Stimulated activated CD8-positive, alpha-beta memory T cell treated with anti-CD3 and anti-CD28 coated beads, Interleukin-15, amount 100 ng/mL, for 24 hours (primary cell): ENCODE measurements at places on chromosomes 12 and 14.

DNA sequence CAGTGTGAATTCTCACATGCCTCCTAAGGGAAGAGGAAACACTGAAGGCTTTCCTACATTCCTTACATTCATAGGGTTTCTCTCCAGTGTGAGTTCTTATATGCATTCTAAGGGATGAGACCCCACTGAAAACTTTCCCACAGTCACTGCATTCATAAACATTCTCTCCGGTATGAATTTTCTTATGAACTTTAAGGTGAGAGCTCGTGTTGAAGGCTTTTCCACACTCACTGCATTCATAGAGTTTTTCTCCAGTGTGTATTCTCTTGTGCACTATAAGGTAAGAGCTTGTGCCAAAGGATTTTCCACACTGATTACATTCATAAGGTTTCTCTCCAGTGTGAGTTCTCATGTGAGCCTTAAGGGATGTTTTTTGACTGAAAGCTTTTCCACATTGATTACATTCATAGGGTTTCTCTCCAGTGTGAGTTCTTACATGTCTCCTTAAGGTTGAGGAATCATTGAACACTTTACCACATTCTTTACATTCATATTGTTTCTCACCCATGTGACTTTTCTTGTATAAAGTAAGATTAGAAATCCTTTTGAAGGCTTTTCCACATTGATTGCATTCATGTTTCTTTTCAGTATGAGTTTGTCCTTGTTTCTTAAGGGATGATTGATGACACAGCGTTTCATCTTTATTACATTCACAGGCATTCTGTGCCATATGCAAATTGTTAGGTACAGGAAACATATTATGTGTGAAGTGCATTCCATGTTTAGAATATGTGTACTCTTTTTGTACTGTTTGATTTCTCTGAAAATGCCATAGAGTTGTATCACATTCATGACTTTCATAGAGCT lies 9.5 kb downstream of the ZNF891 start:
- no peak for DNase-seq

DNA sequence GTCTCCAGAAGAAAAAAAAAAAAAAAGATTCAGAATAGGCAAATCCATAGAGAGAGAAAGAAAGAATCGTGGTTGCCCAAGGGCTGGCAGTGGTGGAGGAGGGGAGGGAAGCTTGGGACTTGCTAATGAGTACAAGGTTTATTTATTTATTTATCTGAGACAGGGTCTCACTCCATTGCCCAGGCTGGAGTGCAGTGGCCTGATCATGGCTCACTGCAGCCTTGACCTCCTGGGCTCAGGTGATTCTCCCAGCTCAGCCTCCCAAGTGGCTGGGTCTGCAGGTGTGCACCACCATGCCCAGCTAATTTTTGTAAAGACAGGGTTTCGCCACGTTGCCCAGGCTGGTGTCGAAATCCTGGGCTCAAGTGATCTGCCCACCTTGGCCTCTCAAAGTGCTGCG lies 9.7 kb upstream of the TNFRSF1A start:
- no peak for DNase-seq

GRCh38 chr14:68661226-68662225 lies 131.3 kb downstream of the ZFP36L1 start:
- DNase-seq = no peak

DNA sequence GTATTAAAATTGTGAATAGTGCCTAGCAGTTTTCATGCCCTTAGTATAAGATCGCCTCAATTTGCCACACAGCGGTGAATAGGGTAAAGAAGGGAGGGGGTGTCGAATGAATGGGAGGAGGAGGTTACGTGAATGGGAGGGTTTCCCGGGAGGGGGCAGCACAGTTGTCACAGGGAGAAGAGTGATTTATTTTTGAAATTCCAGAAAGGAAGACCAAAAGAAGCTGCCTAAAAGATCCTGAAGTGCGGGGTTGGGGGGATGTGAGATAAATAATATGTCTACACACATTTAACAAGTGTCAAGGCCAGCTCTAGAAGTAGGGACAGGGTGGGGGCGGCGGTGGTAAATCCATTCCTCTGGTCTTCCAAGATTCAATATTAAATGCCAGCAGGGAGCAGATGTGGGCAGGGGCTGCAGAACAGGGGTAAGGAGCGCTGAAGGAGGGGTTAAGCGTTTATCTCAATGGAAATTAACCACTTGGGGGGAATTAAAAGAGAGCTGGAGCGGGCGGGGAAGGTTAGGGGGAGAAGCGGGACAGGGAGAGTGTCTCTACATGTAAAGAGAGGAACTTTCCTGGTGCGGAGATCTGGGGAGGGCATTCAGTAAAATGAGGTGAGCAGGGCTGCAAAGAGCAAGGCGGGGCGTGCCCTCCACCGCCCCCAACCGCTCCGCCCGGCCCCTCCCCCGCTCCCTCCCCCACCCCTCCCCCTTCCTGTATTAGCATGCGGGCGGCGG lies 867 bp downstream of the C12orf42 start:
- no peak for DNase-seq

GRCh38 chr14:91722386-91722785 lies 9.5 kb downstream of the CATSPERB start:
- no peak for DNase-seq

GRCh38 chr12:26122681-26123481 lies 2.0 kb downstream of the BHLHE41 start:
- no peak for DNase-seq

GRCh38 chr12:68587448-68587873 lies 23.2 kb upstream of the RAP1B start:
- DNase-seq = no peak

- no peak for DNase-seq
These were observed 122.0 kb upstream of the EGLN3 start for GRCh38 chr14:34072921-34073320.

- no peak for DNase-seq
These were observed 40.8 kb downstream of the ANO6 start for GRCh38 chr12:45256721-45257120.

- no peak for DNase-seq
These were observed 547 bp downstream of the ZNF140 start for GRCh38 chr12:133081159-133081780.

DNA sequence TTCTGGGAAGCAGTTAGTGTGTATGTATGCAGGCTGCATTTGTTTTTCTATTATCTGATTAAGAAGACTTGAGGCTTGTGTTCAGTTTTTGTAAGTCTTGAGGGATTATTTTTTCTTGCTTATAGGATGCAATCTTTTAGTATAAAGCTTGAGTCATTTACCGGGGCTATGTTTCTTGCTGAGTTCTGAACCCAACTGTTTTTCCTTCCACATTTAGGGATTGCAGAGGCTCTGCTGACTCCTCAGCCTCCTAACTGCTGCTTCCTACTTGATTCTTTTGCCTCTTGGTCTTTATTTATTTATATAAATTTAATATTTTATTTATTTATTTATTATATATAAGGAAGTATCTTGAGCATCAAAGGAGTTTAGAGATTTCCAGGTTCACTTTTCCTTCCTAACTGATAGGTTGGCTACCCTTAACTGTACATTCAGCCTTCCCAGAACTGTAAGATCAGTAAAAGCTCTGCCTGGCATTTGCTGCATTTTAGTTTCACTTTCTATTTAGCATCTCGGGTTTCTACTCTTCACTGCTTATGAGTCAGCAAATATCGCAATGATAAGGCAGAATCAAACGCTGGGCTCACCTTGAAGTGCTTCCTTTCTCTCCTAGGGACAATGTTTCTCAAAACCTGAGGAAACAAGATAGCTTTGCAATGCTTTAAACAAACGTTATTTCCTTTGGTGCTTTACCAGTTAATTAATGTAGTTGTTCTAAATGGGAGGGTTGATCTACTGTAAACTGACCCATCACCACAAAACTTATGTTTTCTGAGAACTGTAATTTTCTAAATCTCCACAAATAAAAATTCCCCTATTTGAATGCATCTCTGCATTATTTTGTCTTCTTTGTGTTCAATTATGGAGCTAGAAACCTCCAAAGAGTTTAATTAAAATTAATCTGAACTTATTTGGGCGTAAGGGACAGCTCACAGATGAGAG lies 1183.7 kb upstream of the TMEM132C start:
- DNase-seq = no peak

GRCh38 chr14:23528555-23528954 lies 23.0 kb downstream of the ZFHX2 start:
- DNase-seq = no peak

GRCh38 chr14:102316338-102316742 lies 3.2 kb upstream of the ZNF839 start:
- no peak for DNase-seq

- no peak for DNase-seq
These were observed 630.9 kb upstream of the ATXN7L3B start for GRCh38 chr12:73906757-73907156.

DNA sequence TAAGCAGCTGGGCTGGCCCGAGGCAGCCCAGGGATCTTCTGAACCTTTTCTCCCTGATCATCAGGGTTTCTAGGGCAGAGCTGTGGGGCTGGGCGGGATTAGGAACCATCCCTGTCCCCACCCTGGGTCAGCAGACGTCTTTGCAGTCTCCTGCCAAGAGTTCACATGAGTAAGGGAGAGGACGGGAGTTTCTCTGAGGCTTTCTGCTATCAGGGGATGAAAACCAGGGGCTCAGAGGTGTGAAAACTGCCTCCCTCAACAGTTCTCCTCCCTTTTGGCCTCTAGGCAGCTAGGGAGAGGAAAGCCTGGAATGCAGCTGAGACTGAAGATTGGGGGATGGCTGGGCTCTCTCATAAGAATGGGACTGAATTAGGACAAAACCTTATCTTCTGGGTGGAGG lies 7.9 kb downstream of the ZNF385A start:
- DNase-seq = no peak

DNA sequence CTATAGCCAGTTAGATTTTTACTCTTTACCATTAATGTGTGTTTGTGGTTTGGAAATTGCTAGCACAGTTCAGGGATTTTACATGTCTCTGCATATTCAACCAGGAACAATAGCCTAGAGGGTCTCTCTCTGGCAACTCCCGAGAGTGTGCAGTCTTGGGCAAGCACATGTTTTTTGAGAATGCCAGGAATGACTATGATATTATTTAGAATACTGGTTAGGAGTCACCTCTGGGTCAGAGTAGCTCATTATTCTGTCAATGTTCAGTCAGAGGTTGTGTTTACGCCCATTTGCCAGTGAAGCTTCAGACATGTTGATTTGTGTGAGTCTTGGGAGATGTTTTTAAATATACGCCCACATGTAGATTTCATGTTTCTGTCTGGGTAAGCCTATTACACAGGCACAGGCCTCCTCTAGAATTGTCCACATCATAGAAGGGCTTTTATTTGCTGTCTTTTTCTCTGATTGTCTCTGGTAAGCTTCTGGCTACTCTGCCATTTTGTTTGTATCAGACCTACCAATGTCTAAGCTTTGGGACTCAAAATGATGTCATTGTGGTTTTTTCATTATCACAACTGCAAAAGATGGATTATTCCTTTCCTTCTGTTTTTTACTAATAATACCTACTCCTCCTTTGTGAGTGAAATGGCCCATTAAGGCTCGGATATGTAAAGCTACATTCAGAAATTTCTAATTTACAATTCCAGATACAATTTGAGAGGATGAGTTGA lies 203.1 kb upstream of the PPFIA2 start:
- no peak for DNase-seq

DNA sequence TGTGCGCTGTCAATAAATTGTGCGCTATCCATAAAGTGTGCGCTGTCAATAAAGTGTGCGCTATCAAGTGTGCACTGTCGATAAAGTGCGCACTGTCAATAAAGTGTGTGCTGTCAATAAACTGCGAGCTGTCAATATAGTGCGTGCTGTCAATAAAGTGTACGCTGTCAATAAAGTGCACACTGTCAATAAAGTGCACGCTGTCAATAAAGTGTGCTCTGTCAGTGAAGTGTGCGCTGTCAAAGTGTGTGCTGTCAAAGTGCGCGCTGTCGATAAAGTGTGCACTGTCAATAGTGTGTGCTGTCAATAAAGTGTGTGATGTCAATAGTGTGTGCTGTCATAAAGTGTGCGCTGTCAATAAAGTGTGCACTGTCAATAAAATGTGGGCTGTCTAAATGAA lies 2.9 kb upstream of the CHGA start:
- DNase-seq = no peak

- DNase-seq = no peak
These were observed 12.8 kb downstream of the ZFYVE1 start for GRCh38 chr14:73014105-73014504.

DNA sequence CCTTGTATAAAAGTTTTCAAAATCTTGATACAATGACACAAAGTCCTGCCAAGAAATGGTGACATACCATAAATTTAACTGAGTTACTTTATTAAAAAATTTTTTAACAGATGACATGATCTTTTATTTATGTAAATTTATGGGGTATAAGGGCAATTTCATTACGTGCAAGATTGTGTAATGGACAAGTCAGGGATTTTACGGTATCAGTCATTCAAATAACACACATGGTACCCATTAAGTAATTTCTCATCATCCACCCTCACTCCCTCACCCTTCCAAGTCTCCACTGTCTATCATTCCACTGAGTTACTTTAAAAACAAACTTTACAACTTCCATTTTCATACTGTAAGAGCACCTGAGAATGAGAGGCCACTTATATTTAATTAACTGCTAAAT lies 37.4 kb downstream of the SPTLC2 start:
- no peak for DNase-seq

DNA sequence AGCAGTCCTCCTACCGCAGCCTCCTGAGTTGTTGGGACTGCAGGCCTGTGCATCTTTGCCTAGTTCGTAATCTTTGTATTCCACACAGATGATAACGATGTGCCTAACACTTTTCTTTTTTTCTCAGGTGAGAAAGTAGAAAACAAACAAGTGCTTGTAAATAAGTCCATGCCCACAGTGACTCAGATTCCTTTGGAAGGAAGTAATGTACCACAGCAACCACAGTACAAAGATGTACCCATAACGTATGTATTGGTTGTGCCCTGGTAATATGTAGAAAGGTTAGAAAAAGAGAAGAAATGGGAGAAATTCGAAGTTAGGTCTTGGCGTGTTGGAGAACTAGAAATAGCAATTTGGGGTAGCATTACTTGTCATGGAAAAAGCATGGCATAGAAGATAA lies 101.6 kb downstream of the POLR3B start:
- DNase-seq = no peak

GRCh38 chr14:34498684-34499412 lies 36.8 kb upstream of the SPTSSA start:
- DNase-seq = no peak

DNA sequence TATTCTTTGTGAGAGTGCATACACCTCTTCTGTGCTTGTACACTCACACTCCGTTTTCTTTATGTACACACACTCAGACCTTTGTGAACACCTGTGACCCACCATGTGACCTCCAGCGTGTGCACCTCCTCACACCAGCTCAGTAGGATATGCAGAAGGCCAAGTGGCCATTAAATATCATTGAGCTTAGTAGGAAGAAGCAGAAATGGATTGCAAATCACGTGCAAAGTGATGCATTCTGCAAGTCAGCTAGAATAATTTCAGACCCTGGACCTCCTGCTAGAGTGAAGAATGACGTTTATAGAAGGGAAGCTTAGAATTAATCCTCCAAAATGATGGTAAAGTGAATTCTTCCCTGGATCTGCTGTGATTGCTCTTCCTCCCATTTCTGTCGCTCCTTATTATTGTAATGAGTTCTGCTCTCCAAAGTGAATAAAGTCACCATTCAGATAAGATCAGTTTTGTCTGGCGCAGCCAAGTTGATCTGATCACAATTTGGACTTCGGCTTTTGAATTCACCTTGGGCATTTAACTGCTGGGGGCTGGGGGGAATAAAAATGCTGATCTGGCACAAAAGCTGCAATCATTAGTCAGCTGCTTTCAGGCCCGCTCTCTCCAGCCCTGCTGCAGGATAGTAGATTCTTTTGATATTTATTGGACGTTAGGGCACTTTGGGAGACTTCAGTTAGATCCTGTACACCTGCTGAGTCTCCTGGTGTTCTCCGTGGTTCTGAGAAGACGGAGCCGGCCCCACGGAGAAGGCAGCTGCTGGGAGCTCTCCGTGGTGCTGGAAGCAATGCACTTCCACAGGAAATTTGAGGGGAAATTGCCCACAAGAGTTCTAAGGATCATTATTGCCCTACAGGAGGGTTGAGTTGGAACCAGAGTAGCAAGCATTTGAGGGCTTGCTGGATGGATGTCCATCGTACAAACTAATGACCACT lies 12.4 kb upstream of the NRXN3 start:
- DNase-seq = no peak
